ENCODE measurements at places on chromosomes 5 and 9.
A peak's percentile ranks its signal among the peaks of the same experiment; 100 is the strongest.

DNA sequence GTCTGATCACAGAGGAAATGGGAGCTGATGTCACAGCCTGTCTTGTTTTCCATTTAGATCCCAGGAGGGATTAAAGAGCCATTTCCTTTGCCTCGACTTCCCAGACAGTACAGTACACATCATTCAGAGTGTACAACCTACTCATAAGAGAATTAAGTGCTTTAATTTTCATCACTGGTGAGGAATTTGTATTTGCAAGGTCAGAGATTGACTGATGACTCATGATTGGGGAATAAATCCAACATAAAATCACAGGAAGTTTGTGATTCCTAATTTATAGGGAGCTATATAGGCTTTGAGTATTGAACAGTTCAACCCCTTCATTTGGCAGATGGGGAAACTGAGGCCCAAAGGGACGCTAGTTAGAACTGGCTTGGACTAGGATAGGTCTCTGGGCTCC, 4.1 kb upstream of the TOMM5 start:
- DNase-seq: peak; percentile 19

- no peak for DNase-seq
These were observed 233.3 kb upstream of the GRAMD2B start for GRCh38 chr5:126189862-126190261.

- no peak for DNase-seq
These were observed 204.6 kb upstream of the CD180 start for GRCh38 chr5:67401172-67401571.

DNA sequence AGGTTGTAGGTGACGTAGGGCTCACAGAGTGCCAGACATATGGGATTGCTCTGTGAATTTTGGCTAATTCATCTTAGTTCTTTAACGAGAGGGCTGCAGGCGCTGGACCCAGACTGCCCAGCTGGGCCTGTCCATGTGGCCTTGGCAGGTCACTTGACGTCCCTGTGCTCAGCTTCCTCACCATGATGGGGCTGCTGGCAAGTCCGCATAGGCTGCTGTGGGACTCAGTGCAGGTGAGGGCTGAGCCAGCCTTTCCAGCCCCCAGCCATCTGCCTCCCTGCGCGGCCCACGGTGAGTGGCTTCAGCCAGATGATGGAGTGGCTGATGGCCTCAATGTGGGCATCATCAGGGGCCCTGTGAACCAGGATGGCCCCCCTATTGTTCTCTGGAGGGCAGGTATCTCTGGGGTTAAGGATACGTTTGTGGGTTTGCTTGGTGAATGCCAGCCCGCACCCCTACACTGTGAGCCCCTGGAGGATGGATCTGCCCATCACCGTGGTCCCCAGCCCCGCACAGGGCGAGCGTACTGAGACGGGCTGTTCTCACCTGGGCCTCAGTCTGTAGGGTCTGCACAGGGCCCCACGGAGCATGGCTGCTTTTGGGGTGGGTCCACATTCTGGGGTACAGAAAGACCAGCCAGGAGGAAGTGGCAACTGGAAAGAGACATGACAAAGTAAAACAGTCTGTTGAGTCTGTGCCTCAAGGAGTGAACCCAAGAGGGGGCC, 3.7 kb downstream of the CARD19 start:
- no peak for DNase-seq

GRCh38 chr5:67639313-67639712, 442.7 kb upstream of the CD180 start:
- DNase-seq: no peak

Data from fibroblast of skin of back (primary cell).